ENCODE measurements at places on chromosomes 16 and 17.

- no peak for DNase-seq
These were observed 23.0 kb downstream of the WNT3 start for GRCh38 chr17:46795379-46795952.

- no peak for DNase-seq
These were observed 74.4 kb downstream of the COX10 start for GRCh38 chr17:14143688-14144087.

- DNase-seq, result no peak
These were observed 129.1 kb upstream of the CHMP6 start for GRCh38 chr17:80862481-80862961.

- DNase-seq, result no peak
These were observed 6.0 kb downstream of the NAGPA start for GRCh38 chr16:5027575-5028235.

DNA sequence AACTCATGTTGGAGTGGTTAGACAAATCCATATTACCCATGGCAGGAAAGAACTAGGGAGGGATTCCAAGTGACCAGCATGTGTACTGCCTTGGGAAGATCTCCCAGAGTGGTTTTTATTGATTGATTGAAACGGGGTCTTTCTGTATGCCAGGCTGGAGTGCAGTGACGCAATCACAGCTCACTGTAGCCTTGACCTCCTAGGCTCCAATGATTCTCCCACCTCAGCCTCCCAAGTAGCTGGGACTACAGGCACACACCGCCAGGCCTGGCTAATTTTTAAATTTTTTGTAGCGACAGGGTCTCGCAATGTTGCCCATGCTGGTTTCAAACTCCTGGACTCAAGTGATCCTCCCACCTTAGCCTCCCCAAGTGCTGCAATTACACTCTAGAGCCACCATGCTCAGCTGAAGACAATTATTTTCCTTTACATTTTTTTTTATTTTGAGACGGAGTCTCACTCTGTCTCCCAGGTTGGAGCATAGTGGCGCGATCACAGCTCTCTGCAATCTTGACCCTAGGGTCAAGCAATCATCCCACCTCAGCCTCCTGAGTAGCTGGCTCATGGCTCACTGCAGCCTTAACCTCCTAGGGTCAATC lies 2.5 kb upstream of the TMUB2 start:
- DNase-seq, result no peak

GRCh38 chr16:22788193-22788530 lies 25.8 kb upstream of the HS3ST2 start:
- no peak for DNase-seq

DNA sequence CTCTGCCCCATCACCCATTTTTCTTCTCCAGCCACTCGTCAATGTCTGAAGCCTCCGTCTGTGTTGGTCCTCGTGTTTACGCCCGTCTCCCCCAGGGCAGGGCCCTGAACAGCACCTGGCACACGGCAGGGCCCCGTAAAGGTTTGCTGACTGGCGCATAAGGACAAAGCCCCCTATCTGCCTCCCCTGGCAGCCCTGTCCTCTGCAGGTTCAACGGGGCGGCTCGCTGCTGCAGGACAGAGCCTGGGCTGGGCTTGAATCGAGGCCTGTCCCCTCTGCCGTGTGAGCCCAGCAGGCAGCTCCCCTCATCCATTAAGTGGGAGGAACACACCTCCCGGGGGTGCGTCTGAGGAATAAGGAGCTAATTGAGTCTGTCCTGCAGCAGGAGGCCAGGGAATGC lies 46.1 kb upstream of the PABPN1L start:
- DNase-seq, result no peak

All from NCI-H446 treated with DMSO at 0.1 percent for 48 hours (cell line).